ENCODE measurements at places on chromosomes 3 and 15. TPM values are rescaled to one million over a fixed set of nuclear protein-coding genes. Genes with fewer than 3 reads are reported as not detected.

The CADPS gene
- total RNA-seq, result not detected

DNA sequence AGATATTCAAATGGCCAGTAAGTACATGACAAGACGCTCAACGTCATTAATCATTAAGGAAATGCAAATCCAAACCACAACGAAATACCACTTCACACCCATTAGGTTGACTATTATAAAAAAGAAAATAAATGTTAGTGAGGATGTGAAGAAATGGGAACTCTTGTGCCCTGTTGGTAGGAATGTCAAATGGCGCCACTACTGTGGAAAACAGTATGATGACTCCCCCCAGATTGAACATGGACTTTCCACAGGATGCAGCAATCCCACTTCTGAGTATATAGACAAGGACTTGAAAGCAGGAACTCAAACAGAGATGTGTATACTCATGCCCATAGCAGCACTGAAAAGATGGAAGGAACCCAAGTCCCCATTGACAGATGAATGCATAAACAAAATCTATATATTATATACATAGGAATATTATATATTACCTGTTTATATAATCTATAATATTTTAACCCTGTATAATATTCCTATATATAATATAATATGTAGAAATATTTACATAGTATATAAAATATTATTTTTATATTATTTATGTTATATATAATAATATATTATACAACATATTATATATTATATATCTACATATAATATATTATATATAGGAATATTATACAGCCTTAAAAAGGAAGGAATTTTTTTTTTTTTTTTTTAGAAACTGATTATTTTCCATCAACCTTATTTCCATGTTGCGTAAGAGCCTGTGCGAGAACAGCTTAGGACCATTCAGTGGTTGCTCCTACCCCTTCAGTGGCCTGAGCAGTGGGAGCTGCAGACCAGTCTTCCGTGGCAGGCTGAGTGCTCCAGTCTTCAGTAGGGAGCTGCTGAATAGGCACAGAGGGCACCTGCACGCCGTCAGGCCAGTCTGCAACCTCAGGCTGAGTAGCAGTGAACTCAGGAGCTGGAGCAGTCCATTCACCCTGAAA lies 17.6 kb upstream of the PIGZ start:
- no peak overlapping the region for H3K4me3 ChIP-seq
- no peak overlapping the region for H3K27ac ChIP-seq
- no peak for DNase-seq

DNA sequence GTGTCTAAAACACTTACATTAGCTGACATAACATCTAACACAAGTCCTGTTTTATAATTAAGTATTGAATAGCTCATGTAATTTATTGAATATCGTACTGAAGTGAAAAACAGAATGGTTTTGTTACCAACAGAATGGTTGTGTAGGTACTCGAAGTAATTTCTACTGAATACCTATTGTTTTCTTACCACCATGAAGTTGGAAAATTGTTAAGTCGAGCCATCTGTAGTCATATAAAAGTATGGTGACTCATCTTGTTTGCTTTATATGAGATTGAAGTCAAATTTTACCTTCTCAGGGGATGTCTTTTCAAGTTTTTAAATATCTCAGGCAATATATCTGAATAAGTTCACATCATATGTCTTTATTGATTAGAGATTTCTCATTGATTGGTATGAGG lies 37.6 kb downstream of the PIAS1 start:
- H3K4me1 ChIP-seq, result no peaks in the 10 kb centered on the region
- H3K4me3 ChIP-seq, result no peak overlapping the region
- peaks cover 36% of the 10 kb centered on the region for H3K36me3 ChIP-seq
- no peak for DNase-seq
- no peak overlapping the region for H3K27ac ChIP-seq

The KLHL40 gene
- total RNA-seq, result 0.71 TPM

DNA sequence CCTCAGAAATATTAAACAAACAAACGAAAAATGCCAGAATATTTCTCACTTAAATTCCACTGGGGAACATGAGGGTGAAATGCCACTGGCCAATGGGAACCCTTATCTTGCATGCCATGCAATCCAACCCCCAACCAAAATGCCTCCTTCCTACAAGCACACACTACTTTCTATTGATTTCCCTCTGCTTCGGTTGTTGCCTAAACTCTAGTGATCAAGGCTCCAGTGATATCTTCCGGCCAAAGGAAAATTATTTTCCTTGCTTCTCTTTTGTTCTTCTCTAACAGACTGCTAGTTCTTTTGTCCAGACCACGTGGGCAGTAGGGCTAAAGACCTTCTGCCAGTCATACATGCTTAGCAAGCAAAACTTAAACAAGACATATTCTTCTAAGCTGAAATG lies 115.7 kb downstream of the TMCC1 start:
- no peak for DNase-seq
- H3K4me3 ChIP-seq, result no peak overlapping the region
- H3K27me3 ChIP-seq, result no peaks in the 10 kb centered on the region
- H3K27ac ChIP-seq, result no peak overlapping the region
- H3K4me1 ChIP-seq, result peaks cover 6% of the 10 kb centered on the region

The CCR2 gene
- total RNA-seq, result not detected

The CYP1A1 gene
- not detected for total RNA-seq

DNA sequence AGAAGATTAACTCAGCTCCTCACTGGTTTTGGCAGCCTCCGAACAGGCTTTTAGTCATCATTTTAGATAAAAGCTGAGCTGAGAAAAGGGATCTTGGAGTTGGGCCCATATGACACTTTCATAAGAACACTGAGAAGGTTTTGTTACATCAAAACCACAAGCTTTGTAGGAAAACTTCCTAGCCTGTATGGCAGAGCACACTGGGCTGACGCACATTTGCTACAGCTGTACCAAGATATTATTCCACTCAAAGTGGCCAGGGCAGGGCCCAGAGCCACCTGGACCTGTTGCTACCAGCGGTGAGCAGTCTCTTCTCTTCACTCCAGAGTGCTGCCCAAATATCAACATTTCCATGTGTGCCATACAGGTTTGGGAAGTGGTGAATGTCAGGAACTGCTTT lies 160.5 kb upstream of the CCDC54 start:
- H3K36me3 ChIP-seq, result no peaks in the 10 kb centered on the region
- peaks cover 38% of the 10 kb centered on the region for H3K4me1 ChIP-seq
- peak; percentile 31 for DNase-seq
- H3K27ac ChIP-seq, result peak overlapping the region; percentile 73
- H3K4me3 ChIP-seq, result no peak overlapping the region
- H3K27me3 ChIP-seq, result no peaks in the 10 kb centered on the region

GRCh38 chr3:161510510-161511260 lies 14.1 kb downstream of the OTOL1 start:
- no peaks in the 10 kb centered on the region for H3K27me3 ChIP-seq
- no peak overlapping the region for H3K27ac ChIP-seq
- no peaks in the 10 kb centered on the region for H3K4me1 ChIP-seq
- no peaks in the 10 kb centered on the region for H3K36me3 ChIP-seq
- H3K4me3 ChIP-seq, result no peak overlapping the region

DNA sequence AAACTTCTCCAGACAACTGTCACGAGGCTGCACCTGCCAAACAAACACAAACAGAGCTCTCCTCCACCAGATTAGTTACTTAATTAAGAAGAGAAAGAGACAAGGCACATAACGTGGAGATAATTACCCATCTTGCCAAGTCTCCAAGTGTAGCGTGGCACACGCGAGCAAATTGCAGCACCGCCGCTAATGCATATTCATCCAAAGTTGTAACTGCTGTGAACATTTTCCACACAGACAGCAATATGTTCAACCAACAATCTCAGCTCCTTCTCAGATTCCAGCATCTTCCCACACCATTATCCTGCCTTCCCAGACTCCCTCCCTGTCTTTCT lies 309.6 kb upstream of the TLE3 start:
- H3K27me3 ChIP-seq, result no peaks in the 10 kb centered on the region
- DNase-seq, result no peak
- H3K27ac ChIP-seq, result no peak overlapping the region
- H3K4me3 ChIP-seq, result no peak overlapping the region
- 0 out of 2 replicates have a peak, but pooled peaks cover 10% of the 10 kb centered on the region for H3K4me1 ChIP-seq

GRCh38 chr15:31344823-31345605 lies 18.4 kb downstream of the KLF13 start:
- peaks cover 23% of the 10 kb centered on the region for H3K4me1 ChIP-seq
- no peak overlapping the region for H3K4me3 ChIP-seq
- no peaks in the 10 kb centered on the region for H3K36me3 ChIP-seq
- no peak for DNase-seq
- H3K27ac ChIP-seq, result no peak overlapping the region

The TRH gene
- total RNA-seq, result not detected

All from SJCRH30 (cell line).